ENCODE measurements at places on chromosomes 5 and 9. TPM values are rescaled to one million over a fixed set of nuclear protein-coding genes. Genes with fewer than 3 reads are reported as not detected.

- H3K4me1 ChIP-seq: peaks cover 10% of the 10 kb centered on the region
- no peak overlapping the region for H3K4me3 ChIP-seq
- no peaks in the 10 kb centered on the region for H3K36me3 ChIP-seq
- H3K27ac ChIP-seq: no peak overlapping the region
These were observed 250.5 kb downstream of the BNC2 start for GRCh38 chr9:16619914-16620520.

- H3K27ac ChIP-seq: no peak overlapping the region
- peaks cover 10% of the 10 kb centered on the region for H3K4me1 ChIP-seq
- H3K4me3 ChIP-seq: no peak overlapping the region
- H3K27me3 ChIP-seq: no peaks in the 10 kb centered on the region
- H3K36me3 ChIP-seq: peaks cover 60% of the 10 kb centered on the region
- DNase-seq: no peak
These were observed 3.1 kb upstream of the HK3 start for GRCh38 chr5:176902102-176902814.

GRCh38 chr5:150319484-150319790 lies 16.7 kb upstream of the ARSI start:
- no peak overlapping the region for H3K4me3 ChIP-seq
- H3K36me3 ChIP-seq: no peaks in the 10 kb centered on the region
- DNase-seq: no peak
- peaks cover 27% of the 10 kb centered on the region for H3K4me1 ChIP-seq

- no peaks in the 10 kb centered on the region for H3K4me1 ChIP-seq
- no peak for DNase-seq
- H3K36me3 ChIP-seq: no peaks in the 10 kb centered on the region
These were observed 64.4 kb upstream of the POU5F2 start for GRCh38 chr5:93805616-93806379.

DNA sequence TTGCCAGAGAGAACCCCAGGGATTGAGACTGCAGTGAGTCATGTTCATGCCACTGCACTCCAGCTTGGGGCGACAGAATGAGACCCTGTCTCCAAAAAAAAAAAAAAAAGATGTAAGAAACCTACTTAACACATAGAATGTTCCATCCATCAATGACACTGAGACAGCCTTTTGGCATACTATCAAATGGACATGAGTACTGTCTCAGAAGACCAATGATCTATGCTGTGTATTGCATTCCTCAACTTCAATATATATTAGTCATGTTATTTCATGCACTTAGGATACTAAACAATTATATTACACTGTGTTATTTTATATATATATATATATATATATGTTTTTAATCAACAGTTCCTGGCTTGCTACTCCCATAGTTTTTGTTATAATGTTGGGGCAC lies 57.1 kb upstream of the ANKH start:
- no peak overlapping the region for H3K4me3 ChIP-seq
- no peaks in the 10 kb centered on the region for H3K4me1 ChIP-seq

GRCh38 chr5:143644727-143645126 lies 167.2 kb upstream of the HMHB1 start:
- no peaks in the 10 kb centered on the region for H3K36me3 ChIP-seq
- DNase-seq: no peak
- no peak overlapping the region for H3K4me3 ChIP-seq
- no peaks in the 10 kb centered on the region for H3K27me3 ChIP-seq
- H3K27ac ChIP-seq: no peak overlapping the region
- H3K4me1 ChIP-seq: no peaks in the 10 kb centered on the region

LSM11 gene
- polyA plus RNA-seq: 0.95 TPM

Measured in SK-N-SH (cell line).